ENCODE measurements at places on chromosomes 1 and 21.

DNA sequence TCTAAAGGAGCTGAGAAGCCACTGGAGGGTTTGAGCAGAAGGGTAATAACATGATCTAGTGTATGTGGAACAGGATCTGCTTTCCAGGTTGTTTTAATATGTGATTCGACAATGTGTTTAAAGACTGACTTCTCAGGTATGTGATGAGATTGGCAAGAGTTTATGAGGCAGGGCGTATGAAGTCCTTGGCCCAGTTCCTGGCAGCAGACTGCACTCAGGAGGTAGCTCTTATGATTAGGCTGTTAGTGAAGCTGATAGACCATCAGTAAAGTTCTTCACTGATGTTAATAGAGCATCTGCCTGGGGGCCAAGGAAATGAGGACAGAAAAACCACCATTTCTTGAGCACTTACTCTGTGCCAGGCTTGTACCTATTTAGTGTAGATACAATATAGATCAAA, 41.9 kb upstream of the SERBP1 start:
- DNase-seq, result no peak
- H3K27ac ChIP-seq, result no peak overlapping the region
- H3K36me3 ChIP-seq, result no peaks in the 10 kb centered on the region

GRCh38 chr1:182786223-182786994, 3.2 kb upstream of the NPL start:
- H3K4me1 ChIP-seq, result no peaks in the 10 kb centered on the region
- no peaks in the 10 kb centered on the region for H3K36me3 ChIP-seq
- no peaks in the 10 kb centered on the region for H3K27me3 ChIP-seq
- peak; percentile 28 for DNase-seq
- no peak overlapping the region for H3K27ac ChIP-seq

GRCh38 chr1:25019337-25020172, 89.5 kb upstream of the RUNX3 start:
- H3K27me3 ChIP-seq, result no peaks in the 10 kb centered on the region
- no peak overlapping the region for H3K4me3 ChIP-seq
- no peaks in the 10 kb centered on the region for H3K36me3 ChIP-seq
- H3K4me1 ChIP-seq, result no peaks in the 10 kb centered on the region

GRCh38 chr1:181140398-181140797, 51.9 kb downstream of the IER5 start:
- no peak overlapping the region for H3K4me3 ChIP-seq
- no peak overlapping the region for H3K27ac ChIP-seq
- no peaks in the 10 kb centered on the region for H3K36me3 ChIP-seq
- H3K27me3 ChIP-seq, result no peaks in the 10 kb centered on the region

DNA sequence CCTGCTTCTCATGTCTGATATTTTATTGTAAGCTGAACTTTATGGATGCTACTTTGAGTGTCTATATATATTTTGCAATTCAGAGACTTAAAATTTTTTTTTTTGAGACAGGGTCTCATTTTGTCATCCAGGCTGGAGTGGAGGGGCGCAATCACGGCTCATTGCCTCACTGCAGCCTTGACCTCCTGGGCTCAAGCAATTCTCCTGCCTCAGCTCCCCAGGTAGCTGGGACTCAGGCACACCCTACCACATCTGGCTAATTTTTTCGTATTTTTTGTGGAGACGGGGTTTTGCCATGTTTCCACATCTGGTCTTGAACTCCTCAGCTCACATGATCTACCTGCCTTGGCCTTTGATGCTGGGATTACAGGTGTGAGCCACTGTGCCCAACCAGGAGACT, 8.4 kb downstream of the ZYG11A start:
- H3K4me3 ChIP-seq, result no peak overlapping the region
- H3K36me3 ChIP-seq, result no peaks in the 10 kb centered on the region
- DNase-seq, result no peak
- no peaks in the 10 kb centered on the region for H3K4me1 ChIP-seq
- no peak overlapping the region for H3K27ac ChIP-seq

- H3K4me3 ChIP-seq, result no peak overlapping the region
- no peaks in the 10 kb centered on the region for H3K36me3 ChIP-seq
- H3K4me1 ChIP-seq, result no peaks in the 10 kb centered on the region
- no peaks in the 10 kb centered on the region for H3K27me3 ChIP-seq
- H3K27ac ChIP-seq, result no peak overlapping the region
Measured at GRCh38 chr1:31161571-31161970, 78.1 kb downstream of the NKAIN1 start.

DNA sequence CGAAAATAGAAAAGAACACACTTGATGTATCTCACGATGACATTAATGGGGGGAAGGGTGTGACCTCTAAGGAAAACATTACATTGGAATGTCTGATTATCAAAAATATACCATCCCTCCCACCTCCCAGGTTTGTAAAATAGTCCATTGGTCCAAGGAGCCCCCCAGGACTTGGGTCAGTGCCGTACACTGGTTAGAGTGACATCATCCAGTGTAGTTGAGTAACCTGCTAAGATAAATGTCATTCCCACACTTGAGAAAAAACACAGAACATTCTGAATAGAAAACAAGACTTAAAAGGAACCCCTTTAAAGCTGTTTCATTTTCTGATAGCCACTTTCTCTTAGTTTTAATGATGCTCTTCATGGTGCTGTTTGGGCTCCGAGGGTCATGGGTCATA, 15.2 kb downstream of the DDX20 start:
- no peak overlapping the region for H3K27ac ChIP-seq
- H3K27me3 ChIP-seq, result no peaks in the 10 kb centered on the region
- peaks cover 6% of the 10 kb centered on the region for H3K4me1 ChIP-seq

- H3K36me3 ChIP-seq, result no peaks in the 10 kb centered on the region
- H3K4me1 ChIP-seq, result peaks cover 23% of the 10 kb centered on the region
- H3K4me3 ChIP-seq, result peak overlapping the region; percentile 77
- peak overlapping the region; percentile 90 for H3K27ac ChIP-seq
Measured at GRCh38 chr1:16352842-16353535, 709 bp upstream of the FBXO42 start.

DNA sequence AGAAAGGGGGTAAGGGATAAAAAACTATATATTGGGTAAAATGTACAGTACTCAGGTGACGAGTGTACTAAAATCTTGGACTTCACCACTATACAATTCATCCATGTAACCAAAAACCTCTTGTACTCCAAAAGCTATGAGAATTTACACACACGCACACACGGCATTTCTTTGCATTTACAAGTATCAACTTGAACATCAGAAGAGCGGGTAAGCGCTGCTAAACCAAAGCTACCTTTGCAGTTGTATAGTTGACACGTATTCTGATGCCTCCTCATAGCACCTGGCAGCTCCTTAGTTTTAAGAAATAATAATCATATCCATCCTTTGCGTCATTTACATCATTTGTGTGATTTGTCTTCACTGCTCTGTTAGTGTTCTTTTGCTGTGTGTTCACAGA, 17.6 kb downstream of the CDC42BPA start:
- H3K36me3 ChIP-seq, result no peaks in the 10 kb centered on the region
- no peaks in the 10 kb centered on the region for H3K27me3 ChIP-seq
- no peak for DNase-seq
- H3K4me1 ChIP-seq, result peaks cover 17% of the 10 kb centered on the region
- no peak overlapping the region for H3K27ac ChIP-seq
- no peak overlapping the region for H3K4me3 ChIP-seq

DNA sequence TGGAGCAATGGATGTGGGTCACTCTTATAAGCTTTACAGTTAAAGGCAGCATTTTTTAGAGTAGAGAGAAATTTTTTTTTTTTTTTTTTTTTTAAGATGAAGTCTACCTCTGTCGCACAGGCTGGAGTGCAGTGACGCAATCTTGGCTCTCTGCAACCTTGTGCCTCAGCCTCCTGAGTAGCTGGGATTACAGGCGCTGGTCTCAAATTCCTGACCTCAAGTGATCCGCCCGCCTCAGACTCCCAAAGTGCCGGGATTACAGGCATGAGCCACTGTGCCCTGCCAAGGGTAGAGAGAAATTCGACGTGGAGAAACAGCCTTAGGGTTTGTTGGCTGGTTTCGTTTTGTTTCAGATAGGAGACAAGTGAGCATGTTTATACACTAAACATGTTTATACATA, 594.2 kb upstream of the ADAMTS5 start:
- H3K4me3 ChIP-seq, result no peak overlapping the region
- H3K4me1 ChIP-seq, result no peaks in the 10 kb centered on the region
- no peaks in the 10 kb centered on the region for H3K27me3 ChIP-seq
- DNase-seq, result no peak
- no peak overlapping the region for H3K27ac ChIP-seq
- H3K36me3 ChIP-seq, result no peaks in the 10 kb centered on the region

DNA sequence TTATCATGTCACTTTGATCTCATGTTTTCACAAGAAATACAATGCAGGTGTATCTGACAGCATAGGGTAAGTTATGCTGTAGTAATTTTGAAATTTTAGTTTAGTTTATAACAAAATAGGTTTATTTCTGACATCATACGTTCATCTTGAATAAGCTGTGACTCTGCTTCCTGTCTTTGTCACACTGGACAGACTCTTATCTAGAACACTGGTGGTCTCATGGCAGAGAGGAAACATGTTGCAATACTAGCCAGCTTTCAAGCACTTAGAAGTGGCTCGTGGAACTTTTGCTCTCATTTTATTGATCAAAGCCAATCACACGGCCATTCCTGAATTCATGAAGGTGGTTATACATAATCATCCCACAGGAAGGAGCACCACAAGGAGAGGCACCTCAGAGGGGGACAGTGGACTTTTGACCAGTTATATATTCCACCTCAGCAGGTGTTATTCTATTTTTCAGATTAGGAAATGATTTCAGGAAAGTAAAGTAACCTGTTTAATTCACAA, 46.5 kb downstream of the CYP2J2 start:
- H3K27me3 ChIP-seq, result no peaks in the 10 kb centered on the region
- no peak for DNase-seq
- H3K36me3 ChIP-seq, result no peaks in the 10 kb centered on the region
- no peak overlapping the region for H3K27ac ChIP-seq

GRCh38 chr1:154419620-154420571, 14.8 kb downstream of the IL6R start:
- H3K27ac ChIP-seq, result peak overlapping the region; percentile 95
- no peak overlapping the region for H3K4me3 ChIP-seq
- no peaks in the 10 kb centered on the region for H3K27me3 ChIP-seq
- H3K4me1 ChIP-seq, result peaks cover 34% of the 10 kb centered on the region
- H3K36me3 ChIP-seq, result no peaks in the 10 kb centered on the region

GRCh38 chr1:178961331-178961730, 64.4 kb upstream of the FAM20B start:
- no peaks in the 10 kb centered on the region for H3K4me1 ChIP-seq
- no peak overlapping the region for H3K27ac ChIP-seq
- H3K27me3 ChIP-seq, result no peaks in the 10 kb centered on the region
- no peak overlapping the region for H3K4me3 ChIP-seq
- H3K36me3 ChIP-seq, result no peaks in the 10 kb centered on the region

DNA sequence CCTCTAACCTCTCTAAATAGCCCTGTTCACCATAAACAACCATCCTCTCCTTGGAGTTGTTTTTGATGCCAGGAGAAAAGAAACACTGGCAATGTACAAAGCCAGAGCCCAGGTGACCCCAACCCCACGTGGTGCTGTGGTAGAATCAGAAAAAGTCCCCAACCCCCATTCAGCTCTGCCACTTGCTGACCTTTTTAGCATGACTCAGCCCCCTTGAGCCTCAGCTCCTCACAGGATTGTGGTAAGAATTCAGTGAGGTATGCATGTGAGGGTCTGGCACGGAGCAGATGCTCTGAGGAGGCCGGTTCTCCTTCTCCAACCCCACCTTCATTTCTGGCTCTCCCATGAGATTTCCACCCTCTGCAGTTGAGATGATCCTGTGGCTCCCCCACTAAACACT, 11.1 kb upstream of the CHI3L1 start:
- no peak overlapping the region for H3K27ac ChIP-seq
- H3K36me3 ChIP-seq, result no peaks in the 10 kb centered on the region
- DNase-seq, result no peak
- no peak overlapping the region for H3K4me3 ChIP-seq

DNA sequence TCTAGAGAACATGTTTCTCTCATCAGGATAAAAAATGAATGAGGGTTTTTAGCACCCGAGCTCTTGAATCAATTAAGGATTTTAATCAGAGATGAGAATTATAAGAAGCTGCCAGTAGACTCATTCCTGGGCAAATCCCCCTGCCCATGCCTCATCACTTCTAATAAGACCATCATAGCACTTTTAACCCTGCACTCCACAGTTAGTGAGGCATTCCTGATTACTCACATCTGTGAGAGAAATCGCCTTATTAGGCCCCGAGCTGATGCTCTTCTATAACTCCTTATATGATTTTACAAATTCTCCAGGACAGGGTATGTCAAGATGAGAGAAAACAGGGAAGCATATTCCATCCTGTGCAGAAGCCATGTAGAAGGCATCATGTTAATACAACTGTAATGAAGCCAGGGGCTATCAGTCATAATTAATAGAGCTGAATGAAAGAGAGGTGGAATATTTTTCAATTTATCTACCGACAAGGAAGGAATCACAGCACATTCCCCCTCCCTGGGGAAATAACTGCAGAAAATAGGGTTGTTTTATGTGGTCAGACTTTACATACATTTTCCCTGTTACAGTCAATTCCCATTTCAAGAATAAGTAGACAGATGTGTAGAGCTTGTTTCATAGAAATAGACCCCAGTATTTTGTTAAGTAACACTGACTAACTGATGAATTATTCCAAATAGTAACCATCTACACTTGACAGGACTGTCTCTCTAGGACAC, 272.7 kb downstream of the HHIPL2 start:
- H3K36me3 ChIP-seq, result no peaks in the 10 kb centered on the region
- no peak for DNase-seq
- H3K4me1 ChIP-seq, result no peaks in the 10 kb centered on the region
- no peak overlapping the region for H3K4me3 ChIP-seq
- H3K27me3 ChIP-seq, result no peaks in the 10 kb centered on the region
- H3K27ac ChIP-seq, result no peak overlapping the region

- no peak overlapping the region for H3K27ac ChIP-seq
- H3K36me3 ChIP-seq, result no peaks in the 10 kb centered on the region
- H3K4me1 ChIP-seq, result no peaks in the 10 kb centered on the region
Measured at GRCh38 chr1:84192681-84193080, 48.6 kb downstream of the PRKACB start.

DNA sequence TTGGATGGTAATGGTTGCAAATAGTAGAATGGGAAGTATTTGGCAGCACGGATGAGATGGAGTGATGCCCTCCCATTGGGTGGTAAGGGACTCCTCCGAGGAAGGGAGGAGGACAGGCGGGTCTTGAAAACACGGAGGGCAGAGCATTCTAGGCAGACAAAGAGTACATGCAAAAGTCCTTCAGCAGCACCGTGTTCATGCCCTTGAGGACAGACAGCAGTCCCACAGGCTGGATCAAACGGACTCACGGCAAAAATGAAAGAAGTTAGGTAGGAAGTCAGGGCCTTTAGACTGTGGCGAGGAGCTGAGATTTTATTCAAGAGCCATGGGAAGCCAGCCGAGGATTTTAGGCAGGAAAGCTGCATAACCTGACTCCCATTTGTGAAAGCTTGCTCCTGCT, 253.9 kb downstream of the RHOU start:
- no peaks in the 10 kb centered on the region for H3K27me3 ChIP-seq
- H3K4me1 ChIP-seq, result no peaks in the 10 kb centered on the region
- no peak for DNase-seq
- no peak overlapping the region for H3K27ac ChIP-seq
